ENCODE measurements at places on chromosomes 12 and 14.

- no peak for DNase-seq
Observed at GRCh38 chr12:25236190-25236589, 14.5 kb downstream of the KRAS start.

DNA sequence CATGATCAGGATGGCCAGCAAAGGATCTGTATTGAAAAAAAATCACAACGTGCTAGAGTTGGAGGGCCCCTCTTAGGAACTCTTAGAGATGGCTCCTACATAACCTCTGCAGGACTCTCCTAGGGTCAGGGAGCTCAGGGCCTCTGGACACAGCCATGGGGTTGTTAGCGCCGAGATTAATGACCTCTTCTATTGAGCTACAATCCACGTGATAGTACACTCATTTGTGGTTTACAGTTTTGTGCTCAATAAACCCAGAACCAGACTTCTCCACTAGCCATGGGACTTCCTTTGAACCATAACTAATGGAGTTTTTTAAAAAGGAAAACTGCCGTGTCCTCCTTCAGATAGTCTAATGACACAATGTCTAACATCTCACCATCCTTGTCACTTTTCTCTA is 29.6 kb upstream of the HDAC7 start:
- DNase-seq, result no peak

DNA sequence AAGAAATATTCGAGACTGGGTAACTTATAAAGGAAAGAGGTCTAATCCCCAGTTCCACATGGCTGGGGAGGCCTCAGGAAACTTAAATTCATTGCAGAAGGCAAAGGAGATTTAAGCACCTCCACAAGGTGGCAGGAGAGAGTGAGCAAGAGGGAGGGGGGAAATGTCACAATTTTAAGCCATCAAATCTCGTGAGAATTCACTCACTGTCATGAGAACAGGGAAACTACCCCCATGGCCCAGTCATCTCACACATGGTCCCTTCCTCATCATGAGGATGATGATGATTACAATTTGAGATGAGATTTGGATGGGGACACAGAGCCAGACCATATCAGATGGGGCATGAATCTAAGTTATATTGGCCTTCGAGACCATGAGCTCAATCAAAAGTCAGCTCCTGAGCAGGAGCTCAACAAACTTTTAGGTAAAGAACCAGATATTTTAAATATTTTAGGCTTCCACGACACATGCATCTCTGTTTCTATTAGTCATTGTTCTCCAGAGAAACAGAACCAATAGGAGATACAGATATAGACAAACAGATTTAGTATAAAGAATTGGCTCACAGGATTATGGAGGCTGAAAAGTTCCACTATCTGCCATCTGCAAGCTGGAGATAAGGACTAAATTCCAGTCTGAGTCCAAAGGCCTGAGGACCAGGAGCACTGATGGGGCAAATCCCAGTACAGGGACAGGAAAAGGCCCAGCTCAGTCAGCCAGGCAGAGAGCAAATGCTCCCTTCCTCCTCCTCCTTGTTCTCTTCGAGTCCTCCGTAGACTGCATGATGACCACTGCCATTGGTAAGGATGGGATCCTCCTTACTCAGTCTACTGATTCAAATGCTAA is 24.9 kb downstream of the DGLUCY start:
- no peak for DNase-seq

DNA sequence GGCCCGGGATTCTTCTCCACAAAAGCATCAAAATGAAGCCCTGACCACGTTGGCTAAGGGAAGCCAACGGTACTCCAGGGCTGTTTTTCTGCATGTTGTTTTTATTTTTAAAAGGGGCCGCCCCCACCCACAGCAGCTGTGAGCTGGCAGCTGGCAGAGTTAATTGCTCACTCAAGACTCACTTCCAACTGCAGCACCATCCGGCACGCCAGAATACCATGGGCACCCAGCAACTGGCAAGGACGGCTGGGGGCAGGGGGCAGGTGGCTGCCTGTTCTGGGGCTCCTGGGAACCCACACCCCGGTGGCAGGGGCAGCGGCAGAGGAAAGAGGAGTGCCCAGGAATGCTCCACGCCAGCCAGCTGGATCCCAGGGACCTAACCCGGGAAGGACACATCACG is 44.3 kb downstream of the NCOR2 start:
- DNase-seq, result no peak

DNA sequence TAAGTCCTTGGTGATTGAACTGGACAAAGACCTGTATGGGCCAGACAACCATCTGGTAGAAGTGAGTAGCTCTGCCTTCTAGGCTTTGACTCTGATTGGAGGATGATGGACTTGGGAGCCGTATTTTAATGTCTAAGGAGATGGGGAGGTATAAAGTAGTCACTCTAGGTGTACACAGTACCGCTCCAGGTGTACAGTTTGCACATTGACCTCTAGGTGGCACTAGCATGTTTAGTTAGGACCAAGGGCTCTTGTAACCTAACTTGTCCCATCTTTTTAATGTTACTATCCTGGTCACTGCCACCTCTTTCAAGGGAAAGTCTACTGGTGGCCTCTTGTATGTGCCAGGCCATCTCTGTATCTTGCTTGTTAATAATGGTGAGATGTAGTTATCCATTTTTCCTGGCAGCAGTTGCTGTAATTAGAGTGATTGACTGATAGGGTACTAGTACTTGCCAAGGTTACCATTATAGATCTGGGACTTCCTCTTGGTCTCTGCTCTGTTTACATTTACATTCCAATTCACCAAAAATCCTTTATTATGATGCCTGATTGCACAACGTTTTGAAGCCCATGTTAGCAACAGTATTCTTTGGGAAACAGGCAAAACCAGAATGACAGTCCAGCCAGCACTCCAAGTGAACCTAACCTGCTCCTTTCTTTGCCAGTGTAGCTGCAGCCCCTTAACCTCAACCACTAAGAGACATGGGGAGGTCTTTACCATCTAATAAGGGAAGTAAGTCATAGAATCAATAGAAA is 3.6 kb downstream of the SMARCD1 start:
- no peak for DNase-seq

- no peak for DNase-seq
Observed at GRCh38 chr14:58088961-58089360, 63.1 kb downstream of the ARMH4 start.

DNA sequence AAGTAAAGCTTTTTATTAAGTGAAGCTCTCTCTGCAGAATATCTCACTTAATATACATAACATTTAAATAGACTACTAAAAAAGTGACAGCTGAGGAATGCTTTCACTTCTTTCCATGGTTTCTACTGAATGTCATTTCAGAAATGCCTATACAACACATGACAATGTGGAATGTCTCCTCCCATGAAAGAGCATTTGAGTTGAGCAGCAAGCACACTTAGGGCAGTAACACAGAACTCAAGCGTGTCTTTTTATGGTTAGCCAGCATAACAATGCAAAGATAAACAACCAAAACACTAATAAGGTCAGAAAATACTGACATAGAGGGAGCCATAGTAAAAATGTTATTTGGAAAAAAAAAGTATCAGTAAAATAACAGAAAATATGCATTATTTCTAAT is 9.4 kb downstream of the PPP1R12A start:
- DNase-seq, result no peak

- no peak for DNase-seq
Observed at GRCh38 chr14:98229656-98230366, 1042.2 kb downstream of the BCL11B start.

- no peak for DNase-seq
Observed at GRCh38 chr14:100872259-100873095, 31.0 kb downstream of the RTL1 start.

Measured in GM12892 (cell line).